ENCODE measurements at places on chromosomes 1 and 21. TPM values are rescaled to one million over a fixed set of nuclear protein-coding genes. Genes with fewer than 3 reads are reported as not detected.

DNA sequence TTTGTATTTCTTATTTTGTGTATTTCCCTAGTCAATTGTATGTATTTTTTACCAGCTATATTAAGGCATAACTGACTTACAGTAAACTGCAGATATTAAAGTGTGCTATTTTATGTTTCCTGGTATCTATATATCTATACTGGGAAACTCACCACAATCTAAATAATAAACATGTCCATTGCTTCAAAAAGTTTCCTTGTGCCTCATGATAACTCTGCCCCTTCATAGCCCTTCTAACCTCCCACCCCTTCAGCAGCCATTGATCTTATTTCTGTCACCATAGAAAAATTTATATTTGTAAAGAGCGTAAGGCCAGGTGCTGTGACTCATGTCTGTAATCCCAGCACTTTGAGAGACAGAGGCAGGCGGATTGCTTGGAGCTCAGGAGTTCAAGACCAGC lies 9.3 kb upstream of the RRP15 start:
- DNase-seq: no peak

GRCh38 chr1:221667504-221667903 lies 74.4 kb downstream of the DUSP10 start:
- DNase-seq: no peak

- no peak for DNase-seq
Observed at GRCh38 chr1:185674201-185674600, 60.0 kb upstream of the HMCN1 start.

- DNase-seq: peak; percentile 37
Observed at GRCh38 chr1:18557621-18558465, 72.8 kb upstream of the PAX7 start.

- no peak for DNase-seq
Observed at GRCh38 chr1:3879099-3879498, 21.0 kb downstream of the C1orf174 start.

GRCh38 chr1:60222360-60223115 lies 149.0 kb upstream of the C1orf87 start:
- DNase-seq: no peak

DNA sequence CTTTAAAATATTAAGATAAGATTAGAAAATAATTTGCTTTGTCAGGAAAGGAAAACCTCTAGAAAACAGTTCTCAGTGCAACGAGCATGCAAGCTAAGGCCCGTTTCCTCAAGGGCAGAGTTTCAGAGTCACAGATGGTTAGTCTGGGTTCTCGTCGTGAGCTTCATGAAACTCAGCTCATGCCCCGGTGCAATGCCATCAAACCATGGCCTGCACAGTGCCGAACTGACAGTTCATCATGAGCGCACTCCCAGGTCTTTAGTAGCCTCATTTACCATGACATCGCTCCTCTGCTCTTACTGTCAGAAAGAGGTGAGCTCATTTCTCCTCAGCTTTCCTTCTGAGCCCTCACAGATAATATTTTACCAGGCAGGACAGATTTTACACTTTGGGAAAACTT lies 319.2 kb downstream of the NTNG1 start:
- no peak for DNase-seq

- peak; percentile 70 for DNase-seq
Observed at GRCh38 chr1:164559342-164560051, 513 bp downstream of the PBX1 start.

DNA sequence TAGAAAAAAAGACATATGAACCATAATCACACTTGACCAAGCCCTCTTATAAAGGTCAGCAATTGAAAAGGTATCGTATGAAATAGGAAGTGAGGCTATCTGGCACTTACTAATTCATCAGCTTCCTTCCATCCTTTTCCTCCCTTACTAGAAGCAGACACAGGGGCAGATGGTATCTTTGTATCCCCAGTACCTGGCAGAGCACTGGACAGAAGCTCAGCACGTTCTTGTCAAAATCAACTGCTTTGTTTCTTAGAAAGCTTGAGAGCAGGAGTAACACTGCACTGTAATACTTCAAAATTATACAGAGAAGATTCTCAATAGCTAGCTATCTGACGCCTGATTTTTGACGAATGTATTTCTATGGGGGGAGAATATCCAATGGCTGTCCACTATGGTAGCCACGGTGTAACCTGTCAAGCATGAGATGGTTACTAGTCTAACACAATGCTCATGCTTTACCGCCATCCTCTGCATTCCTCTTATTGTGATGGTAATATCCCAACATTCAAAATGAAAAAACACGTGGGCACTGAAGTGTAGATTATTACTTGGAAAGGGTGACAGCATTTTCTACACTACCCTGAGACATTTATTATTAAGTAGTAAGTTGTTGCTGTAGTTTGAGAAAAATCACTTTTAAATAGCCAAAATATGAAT lies 175.6 kb downstream of the SIPA1L2 start:
- DNase-seq: no peak

- DNase-seq: no peak
Observed at GRCh38 chr1:44409757-44410156, 4.7 kb downstream of the RNF220 start.

- no peak for DNase-seq
Observed at GRCh38 chr1:35845766-35846165, 37.2 kb upstream of the AGO1 start.

DNA sequence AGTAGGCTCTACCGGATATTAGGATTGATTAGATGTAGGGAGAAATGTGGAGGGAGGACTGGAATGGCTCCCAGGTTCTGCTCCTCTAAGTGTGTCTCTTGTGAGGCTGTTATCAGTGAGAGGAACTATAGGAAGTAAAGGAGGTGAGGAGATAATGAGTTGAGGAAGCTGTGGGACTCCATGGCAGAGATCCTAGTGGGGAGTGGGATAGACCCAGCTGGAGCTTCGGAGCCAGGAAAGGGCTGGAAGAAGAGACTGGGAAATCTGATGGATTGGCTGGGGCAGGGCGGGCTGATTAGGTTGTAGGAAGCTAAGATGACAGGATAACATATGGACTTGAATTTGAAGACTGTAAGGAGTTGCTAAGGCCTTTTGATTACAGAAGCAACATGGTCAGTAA lies 14.8 kb upstream of the BCL9 start:
- DNase-seq: no peak

DNA sequence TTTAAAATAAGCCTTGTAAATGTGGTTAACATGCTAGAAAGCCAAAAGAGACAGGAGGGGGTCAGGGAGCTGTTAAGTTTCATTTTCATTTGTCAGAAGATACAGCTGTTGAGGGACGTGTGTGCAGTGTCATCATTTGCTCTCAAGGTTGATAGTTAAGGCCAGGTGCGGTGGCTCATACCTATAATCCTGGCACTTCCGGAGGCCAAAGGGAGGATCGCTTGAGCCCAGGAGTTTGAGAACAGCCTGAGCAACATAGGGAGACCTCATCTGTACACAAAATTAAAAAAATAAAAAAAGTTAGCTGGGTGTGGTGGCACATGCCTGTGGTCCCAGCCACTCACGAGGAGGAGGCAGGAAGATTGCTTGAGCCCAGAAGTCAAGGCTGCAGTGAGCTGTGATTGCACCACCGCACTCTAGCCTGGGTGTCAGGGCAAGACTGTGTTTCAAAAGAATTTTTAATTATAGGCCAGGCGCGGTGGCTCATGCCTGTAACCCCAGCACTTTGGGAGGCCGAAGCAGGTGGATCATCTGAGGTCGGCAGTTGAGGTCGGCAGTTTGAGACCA lies 22.7 kb downstream of the ZBTB8OS start:
- no peak for DNase-seq

DNA sequence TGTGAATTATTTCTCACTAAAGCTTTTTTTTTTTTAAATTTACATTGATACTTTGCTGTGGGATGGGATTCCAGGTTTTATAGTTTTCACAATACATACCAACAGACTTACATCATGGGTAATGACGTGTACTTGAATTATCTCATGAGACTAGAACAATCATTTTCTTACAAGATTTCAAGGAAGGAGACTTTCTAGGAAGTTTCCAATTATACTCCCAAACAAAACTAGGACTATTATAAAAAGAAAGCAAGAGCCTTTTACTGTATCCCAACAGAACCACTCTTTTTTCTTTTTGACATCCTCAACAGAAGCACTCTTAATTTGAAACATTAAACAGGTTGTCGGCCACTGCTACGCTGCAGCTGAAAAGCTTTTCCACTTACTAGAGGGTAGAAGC lies 48.7 kb downstream of the TESK2 start:
- no peak for DNase-seq

- DNase-seq: no peak
Observed at GRCh38 chr1:203553496-203553895, 59.5 kb downstream of the OPTC start.

PDC gene
- total RNA-seq: not detected

PLCH2 gene
- 0.08 TPM for total RNA-seq

RNF207 gene
- 97.4 TPM for total RNA-seq

RBP7 gene
- 26.1 TPM for total RNA-seq

ELAPOR1 gene
- 0.31 TPM for total RNA-seq

MTMR11 gene
- 8.6 TPM for total RNA-seq

RABGGTB gene
- 55.4 TPM for total RNA-seq

HES4 gene
- total RNA-seq: 62.5 TPM

C1QTNF12 gene
- total RNA-seq: not detected

FCRL2 gene
- total RNA-seq: not detected

Data from right cardiac atrium (tissue), 5 donors.